ENCODE measurements at places on chromosomes 1 and 21.

GRCh38 chr1:41580520-41581172 is 96.2 kb upstream of the EDN2 start:
- DNase-seq: peak; percentile 34

GRCh38 chr1:230299191-230300006 is 126.7 kb downstream of the PGBD5 start:
- DNase-seq: no peak

DNA sequence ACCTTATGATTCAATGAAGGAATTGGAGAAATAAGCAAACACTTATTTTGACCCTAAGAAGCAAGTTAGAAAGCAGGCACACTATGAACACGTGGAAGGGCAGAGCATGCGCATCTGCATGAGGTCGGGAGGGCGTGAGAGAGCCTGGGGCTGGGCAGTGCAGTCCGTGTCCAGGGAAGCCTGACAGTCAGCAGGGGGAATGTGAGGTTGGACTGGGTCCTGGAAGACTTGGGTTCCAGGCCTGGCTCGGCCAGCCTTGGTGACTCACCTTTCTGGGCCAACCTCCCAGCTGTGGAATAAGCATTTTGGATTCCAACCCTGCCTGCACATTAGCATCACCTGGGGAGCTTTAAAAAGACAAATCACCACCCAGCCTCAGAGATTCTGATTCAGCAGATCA is 26.6 kb upstream of the LMX1A start:
- DNase-seq: no peak

DNA sequence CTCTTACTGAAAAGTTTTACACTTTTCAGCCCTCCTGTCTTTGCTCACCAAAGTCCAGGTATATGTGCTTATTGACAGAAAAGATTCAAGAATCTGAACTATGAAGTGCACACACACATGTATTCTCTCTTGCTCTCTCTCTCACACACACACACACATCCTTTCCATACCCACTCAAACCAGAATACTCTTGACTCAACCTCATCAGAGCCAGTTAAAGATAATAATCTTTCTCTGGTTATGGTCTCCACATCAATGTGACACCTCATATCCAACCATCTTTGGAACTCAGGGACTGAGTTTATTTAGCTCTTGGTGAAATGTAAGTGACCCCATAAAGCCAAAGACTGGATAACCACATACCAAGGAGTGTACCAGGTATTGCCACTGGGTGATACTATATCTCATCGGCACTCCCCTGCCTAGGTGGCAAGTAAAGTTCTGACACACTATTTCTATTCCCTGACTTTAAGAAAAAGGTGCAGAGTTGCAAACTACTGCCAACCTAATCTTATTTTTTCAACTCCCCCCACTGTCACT is 24.9 kb upstream of the RGS8 start:
- no peak for DNase-seq

DNA sequence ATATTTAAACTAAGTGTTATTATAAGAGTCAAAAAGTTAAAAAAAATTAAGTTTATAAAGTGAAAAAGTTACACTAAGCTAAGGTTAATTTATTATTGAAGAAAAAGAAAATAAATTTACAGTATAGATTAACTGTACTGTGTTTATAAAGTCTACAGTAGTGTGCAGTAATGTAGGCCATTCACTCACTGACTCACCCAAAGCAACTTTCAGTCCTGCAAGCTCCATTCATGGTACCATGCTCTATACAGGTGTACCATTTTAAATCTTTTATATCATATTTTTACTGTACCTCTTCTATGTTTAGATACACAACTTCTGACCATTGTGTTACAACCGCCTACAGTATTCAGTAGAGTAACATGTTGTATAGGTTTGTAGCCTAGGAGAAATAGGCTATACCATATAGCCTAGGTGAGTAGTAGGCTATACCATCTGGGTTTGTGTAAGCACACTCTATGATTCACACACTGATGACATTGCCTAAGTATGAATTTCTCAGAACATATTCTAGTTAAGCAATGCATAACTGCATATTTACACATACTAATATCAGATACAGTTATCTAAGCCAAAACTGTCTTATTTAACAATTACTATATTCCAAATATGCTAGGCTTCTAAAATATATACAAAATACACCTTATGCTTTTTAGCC is 80.6 kb upstream of the GFI1 start:
- DNase-seq: no peak

DNA sequence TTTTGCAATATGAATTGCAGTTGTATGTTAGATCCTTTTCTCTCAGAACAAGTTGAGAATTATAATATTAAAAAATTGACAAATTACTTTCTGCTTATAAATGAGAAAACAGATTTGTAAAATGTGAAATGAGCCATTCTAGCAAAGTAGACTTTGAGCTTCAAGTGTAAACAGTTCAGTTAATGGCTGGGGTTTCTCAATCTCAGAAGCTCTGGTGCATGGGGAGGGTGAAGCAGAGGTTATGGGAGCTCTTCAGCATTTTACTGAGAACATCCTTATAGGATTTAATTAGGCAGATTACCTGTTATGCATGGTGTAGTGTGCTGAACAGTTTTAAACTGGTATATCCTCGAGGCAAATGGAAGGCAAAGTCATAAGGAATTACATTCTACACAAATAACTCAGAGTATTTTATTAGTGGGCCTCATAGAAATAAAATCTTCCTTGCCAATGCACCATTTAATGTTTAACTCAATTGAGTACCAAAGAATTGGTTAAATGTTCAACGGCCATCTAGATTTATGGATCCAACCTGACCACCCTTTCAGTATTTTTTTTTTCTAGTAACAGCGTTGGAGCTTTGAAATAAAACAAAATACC is 1143.6 kb upstream of the ADGRL2 start:
- DNase-seq: no peak

DNA sequence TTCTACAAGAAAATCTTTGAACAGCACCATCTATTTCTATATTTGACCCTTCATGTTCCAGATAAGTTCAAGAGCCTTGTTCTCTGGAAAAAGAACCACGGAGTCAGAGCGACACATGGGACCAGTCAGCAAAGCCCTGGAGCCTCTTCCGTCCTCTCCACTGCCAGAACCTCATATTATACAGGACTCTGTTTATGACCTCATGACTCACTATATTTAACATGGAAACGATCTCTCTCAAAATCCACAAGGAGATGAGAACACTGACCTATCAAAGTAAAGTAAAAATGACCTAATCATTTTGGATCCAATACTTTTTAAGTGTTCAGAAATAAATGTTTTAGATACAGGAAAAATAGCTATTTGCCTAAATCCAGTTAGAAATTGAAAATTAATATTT is 124.6 kb upstream of the KRTAP19-8 start:
- no peak for DNase-seq

DNA sequence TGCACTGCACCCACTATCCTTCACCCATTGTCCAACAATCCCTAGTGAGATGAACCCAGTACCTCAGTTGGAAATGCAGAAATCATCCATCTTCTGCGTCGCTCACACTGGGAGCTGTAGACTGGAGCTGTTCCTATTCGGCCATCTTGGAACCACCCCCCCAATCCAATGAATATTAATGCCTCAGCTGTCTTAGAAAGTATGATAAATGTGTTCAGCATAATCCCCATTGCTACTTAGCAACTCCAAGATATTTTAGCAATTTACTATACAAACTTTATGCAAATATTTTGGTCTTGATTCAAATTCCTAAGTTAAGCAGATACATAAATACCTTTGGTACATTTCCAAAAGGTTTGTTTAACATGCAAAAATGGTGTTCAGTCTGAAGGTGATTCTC is 70.5 kb upstream of the SH3GLB1 start:
- no peak for DNase-seq

DNA sequence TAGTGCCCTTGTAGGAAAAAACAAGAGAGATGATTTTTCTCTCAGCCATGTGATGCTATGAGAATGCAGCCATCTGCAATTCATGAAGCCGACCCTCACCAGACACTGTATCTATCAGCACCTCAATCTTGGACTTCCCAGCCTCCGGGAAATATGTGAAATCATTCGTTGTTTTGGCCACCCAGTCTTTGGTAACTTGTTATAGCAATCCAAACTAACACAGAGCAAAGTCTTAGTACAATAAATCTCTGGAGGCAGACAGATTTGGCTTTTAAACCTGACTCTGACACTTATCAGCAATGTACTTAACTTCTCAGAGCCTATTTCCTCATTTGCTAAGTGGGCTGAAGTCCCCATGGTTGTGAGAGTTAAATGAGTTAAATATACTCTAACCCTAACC is 5.1 kb upstream of the MED18 start:
- DNase-seq: no peak

DNA sequence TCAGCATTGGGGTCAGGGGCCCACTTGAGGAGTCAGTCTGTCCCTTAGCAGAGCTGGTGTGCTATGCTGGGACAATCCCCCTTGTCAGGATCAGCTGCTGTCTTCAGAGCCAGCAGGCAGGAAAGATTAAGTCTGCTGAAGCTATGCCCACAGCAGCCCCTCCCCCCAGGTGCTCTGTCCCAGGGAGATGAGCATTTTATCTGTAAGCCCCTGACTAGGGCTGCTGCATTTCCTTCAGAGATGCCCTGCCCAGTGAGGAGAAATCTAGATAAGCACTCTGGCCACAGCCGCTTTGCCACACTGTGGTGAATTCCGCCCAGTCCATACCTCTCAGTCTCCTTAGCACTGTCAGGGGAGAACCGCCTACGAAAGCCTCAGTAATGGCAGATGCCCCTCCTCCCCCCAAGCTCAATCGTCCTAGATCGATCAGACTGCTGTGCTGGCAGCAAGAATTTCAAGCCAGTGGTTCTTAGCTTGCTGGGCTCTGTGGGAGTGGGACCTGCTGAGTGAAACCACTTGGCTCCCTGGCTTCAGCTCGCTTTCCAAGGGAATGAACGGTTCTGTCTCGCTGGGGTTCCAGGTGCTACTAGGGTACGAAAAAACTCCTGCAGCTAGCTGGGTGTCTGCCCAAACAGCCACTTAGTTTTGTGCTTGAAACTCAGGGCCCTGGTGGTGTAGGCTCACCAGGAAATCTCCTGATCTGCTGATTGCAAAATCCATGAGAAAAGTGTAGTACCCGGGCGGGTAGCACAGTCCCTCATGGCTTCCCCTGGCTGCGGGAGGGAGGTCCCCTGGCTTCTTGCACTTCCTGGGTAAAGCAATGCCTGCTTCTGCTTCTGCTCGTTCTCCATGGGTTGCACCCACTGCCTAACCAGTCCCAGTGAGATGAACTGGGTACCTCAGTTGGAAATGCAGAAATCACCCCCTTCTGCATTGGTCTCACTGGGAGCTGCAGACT is 25.1 kb upstream of the TP53BP2 start:
- no peak for DNase-seq

DNA sequence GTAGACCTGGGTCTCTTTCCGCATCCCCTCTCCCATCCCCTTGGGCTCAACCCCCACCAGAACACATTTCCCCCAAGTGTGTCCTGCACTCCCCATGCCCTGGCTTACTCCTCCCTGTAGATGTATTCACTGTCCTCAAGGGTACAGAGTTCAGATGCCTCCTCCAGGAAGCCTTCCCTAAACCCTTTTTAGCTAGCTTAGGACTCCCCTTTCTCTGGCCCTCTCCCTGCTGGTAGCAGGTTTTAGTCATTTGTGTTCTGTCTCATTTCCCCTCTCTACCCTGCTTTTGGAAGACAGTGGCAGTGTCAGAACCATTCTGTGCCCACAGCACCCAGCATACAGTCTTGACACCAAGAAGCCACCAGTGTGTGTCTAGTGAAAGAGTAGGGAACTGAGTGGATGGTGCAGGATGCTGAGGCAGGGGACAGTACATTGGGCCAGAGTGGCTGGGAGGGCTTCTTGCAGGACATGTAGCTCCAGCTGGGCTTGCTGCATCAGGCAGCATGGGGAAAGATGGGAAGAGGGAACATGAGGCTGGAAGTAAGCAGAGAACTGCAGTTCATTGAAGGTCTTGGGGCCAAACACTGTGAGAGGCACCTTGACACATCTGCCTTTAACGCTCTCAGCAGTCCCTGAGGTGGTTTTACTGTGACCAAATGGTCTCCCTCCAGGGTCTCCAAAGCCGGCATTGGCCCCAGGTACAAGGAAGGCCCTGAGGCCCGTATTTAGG is 2.5 kb downstream of the FOXO6 start:
- no peak for DNase-seq

DNA sequence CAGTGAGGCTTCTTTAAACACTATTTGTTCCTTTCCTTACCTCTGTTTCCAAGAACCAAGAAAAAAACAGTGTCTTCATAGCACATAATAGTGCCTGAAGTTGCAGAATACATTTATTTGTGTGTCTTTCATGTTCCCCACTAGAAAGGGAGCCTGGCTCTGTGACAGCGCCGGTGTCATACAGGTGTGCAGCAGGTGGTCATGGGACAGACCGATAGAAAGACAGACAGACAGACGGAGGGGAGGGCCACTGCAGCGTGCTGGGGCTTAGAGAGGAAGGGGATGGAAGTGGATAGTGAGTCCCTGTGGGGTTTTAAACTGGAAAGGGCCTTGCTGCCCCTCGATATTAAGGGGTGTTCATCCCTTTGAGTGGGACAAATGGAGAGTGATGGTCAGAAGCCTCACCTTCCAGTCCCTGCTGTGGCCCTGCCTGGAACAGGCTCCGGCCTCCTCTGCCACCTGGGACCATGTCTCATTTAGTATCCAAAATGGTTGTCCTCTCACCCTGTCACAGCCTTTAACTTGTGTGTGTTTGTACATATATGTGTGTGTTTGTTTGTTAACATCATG is 152.9 kb downstream of the PGBD5 start:
- no peak for DNase-seq

DNA sequence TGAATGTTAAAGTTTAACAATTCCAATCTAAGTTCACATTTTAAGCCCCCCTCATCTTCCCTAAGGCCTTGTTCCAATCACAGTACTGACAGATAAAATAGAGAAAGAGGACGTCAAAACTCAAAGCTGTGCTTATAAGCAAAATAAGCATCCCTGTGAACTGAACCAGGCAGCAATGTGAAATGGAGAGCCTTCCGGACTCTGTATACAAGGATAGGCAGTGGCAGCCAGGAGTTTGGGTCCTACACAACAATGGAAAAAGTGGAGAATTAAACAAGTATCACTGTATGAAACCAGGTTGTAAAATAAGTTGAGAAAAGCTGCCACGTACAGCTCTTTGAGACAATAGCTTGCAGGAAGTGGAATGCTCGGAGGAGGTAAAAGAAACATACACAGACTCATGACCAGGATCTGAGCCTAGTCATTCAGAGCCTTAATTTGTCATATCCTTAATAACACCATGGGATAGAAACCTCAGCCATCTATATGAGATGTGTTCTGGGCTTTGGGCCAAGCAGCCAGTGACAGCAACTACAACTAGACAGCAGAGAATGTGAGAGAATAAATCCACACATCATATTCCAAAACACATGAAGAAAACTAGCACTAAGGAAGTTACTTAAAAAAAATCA is 55.2 kb upstream of the PALMD start:
- no peak for DNase-seq

GRCh38 chr1:22815421-22816066 is 104.9 kb downstream of the EPHB2 start:
- DNase-seq: no peak
